Type B pancreatic cell (in vitro differentiated cells): ENCODE measurements at places on chromosomes 1 and 21.

GRCh38 chr1:60173729-60174505 lies 100.3 kb upstream of the C1orf87 start:
- DNase-seq = no peak

GRCh38 chr1:31574749-31575368 lies 1.5 kb upstream of the TINAGL1 start:
- peak; percentile 34 for DNase-seq

GRCh38 chr1:167671727-167672511 lies 41.9 kb downstream of the RCSD1 start:
- DNase-seq = no peak

- DNase-seq = no peak
Observed at GRCh38 chr1:217106231-217106901, 383.1 kb upstream of the ESRRG start.

GRCh38 chr21:36976228-36976861 lies 9.9 kb upstream of the HLCS start:
- DNase-seq = no peak

DNA sequence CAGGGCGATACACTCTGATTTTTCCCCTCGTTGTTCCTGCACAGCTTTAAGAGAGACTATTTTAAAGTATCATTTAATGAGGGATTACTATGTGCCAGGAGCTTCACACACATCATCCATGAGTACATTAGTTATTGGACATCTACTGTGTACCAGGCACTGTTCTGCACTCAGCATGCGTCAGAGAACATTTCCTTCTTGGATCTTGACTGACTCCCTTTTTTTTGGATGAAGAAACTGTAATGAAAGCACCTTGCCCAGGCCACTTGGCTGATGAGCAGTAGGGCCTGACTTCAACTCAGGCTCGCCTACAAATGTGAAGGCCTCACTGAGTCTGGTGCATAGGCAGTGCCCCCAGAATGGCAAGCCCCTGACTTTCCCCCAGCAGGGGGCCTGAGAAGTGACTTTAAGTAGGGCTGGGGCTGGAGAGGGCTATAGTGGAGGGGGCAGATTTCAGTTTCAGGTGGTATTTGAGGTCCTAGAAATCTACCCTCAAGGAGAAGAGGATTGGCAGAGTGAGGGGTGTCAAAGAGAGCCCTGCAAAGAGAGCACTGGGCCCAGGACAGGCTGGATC lies 50.0 kb downstream of the PTPRU start:
- no peak for DNase-seq

DNA sequence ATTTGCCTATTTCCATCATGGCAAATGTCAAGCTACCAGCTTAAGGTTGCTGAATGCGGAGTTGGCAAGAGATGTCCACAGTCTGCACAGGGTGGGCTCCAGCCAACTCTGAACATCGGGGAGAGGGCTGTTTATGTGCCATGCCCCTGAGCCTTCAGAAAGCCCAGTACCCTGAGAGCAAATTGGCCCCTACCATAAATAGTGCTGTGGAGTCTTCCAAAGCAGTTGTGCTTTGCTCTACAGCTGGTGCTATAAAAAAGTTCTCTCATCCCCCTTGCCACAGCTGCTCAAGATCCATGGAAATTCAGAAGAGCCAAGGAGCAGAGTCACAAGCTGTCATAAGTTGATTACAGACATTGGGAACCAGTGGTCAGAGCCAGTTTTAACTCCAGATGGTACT lies 85.6 kb upstream of the CLDN14 start:
- DNase-seq = peak; percentile 32

- DNase-seq = no peak
Observed at GRCh38 chr1:1436630-1437032, 1.1 kb downstream of the VWA1 start.

DNA sequence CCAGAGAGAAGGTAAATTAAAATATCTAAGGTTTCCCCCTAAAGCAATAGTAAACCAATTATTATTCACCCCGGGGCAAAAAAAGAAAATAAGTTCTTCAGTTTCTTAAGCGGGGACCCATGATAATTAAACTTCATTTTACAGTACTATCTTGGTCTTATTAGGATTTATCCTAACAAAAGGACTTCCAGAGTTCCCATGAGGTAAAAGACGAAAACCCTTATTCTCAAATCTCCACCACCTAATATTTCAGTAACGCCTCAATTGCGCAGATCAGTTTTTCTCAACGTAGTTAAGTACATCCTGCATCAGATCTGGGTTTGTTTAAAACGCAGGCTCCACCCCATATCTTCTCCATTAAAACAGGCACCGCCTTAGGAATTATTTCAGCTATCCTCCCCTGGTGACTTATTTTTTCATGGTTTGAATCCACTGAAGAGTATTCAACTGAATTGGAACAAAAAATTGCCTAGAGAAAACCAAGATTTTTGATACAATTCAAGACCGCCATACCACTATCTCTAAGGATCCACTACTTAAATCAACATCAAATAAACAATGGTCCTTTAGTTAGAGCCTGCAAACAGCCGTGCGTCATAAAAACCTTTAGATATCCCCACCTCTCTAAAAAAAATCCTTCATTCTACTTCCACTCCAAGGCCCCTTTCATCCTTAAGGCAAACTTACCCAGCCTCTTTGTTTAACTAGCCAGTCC lies 1.7 kb downstream of the MCL1 start:
- DNase-seq = no peak

DNA sequence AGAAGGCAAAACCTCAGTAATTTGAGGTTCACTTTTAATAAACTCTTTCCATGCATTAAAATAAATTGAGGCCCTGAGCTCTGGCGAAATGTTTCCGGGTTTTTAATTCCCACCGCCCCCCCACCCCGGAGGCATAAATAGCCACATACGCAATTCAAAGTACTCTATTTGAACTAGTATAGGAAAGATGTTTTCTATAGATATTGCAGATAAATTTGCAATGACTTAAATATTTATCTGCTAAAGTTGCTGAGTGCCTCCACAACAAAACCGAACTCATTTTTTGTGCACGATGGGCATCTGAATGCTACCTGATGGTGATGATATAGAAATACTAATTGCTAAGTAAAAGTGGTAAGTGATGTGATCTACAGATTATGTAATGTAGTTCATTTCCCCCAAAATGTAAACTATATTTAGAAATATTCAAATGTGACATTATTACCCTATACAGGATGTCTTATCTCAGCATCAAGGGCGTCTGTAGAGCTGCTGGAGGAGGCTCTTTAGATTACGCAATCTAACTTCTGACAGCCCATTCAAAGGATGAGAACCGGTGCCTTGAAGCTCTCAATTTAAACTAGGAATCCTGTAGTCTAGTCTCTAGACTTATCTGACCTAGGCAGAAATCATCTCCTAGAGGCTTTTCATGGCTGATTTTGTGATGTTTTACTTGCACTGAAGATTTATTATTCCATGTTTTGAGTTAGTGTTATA lies 8.5 kb downstream of the IRF2BP2 start:
- DNase-seq = no peak

DNA sequence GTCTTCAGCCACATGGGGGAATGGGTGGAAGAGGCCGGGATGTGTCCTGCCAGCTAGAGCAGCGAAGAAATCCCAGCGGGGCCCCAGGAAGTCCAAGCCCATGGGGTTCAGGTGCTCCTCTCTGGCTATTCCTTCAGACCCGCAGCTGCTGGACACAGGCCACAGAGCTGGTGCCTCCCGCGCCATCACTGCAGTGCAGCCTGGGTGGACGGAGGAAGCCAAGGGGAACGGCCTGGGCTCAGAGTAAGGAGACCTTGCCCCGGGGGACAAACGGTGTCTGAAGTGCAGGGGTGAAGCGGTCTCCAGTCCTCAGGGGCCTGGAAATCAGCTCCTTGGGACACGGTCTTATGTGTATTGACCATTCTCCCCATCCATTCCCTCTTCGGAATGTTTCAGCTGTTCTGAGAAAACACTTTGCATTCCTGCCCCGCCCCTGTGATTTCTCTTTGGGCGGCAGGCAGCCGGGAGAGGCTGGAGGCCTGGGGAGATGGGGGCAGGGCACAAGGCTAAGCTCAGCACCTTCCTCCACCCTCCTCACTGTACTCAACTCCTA lies 18.4 kb downstream of the MTHFR start:
- no peak for DNase-seq

DNA sequence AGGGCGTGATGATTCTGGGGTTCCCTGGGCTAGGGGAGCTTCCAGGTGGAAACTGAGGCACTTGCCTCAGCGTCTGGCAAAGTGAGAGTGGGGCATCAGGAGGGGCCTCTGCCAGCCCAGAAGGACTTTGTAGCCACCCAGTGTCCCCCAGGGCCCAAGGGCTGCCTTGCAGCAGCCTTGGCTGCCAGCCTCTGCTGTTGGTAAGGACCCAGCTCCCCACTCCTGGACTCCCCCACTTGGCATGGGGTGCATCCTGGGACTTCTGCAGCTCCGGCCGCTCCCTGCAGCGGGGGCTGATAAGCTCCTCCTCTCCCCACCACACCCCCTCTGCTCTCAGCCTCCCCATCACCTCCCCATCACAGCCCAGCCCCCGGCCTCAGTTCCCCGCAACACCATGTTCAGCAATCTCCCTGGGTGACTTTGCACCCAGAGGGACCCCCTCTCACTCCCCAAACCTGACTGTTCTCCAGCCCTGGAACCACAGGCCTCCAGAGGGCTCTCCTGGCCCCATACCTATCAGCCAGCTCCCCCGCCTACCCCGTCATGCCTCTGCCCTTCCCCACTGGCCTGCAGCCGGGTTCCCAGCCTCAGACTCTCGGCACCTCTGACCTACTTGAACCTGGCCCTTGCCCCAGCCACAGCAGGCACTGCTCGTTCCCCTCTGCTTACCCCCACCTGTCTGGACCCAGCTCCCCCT lies 113.0 kb downstream of the CRYAA start:
- DNase-seq = no peak

GRCh38 chr21:19343711-19344110 lies 940.1 kb upstream of the TMPRSS15 start:
- no peak for DNase-seq

DNA sequence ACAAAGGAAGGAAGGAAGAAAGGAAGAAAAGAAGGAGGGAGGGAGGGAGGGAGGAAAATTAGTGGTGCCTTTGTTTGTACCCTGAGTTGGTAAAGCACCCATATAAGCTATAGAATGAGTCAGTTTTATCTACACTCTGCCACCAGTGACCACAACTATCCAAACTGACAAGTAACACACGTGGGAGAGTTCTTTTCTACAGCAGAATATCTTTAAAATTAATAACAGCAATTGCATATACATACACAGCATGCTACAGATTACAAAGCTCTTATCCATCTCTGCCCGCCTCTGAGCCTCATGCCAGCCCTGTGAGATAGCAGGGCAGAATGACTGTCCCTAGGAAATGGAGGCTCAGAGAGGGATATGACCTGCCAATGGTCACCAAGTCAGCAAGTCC lies 20.3 kb downstream of the CDCP2 start:
- no peak for DNase-seq

GRCh38 chr1:57269630-57270225 lies 154.1 kb downstream of the DAB1 start:
- no peak for DNase-seq

DNA sequence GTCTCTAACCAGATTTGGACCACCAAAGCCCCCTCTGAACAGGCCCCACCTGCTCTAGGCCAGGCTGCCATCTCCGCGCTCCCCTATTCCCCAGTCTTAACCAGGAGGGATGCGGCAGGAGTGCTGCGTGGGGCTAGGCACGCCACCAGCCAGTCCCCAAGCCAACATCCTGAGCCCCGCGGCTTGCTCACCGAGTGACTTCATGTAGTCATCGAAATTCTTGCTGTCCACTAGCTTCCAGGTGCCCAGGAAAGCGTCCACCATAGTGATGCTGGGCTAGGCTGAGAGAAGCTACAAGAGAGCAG lies 173 bp downstream of the FABP3 start:
- DNase-seq = no peak

- DNase-seq = no peak
Observed at GRCh38 chr1:223083831-223084230, 59.2 kb downstream of the TLR5 start.

DNA sequence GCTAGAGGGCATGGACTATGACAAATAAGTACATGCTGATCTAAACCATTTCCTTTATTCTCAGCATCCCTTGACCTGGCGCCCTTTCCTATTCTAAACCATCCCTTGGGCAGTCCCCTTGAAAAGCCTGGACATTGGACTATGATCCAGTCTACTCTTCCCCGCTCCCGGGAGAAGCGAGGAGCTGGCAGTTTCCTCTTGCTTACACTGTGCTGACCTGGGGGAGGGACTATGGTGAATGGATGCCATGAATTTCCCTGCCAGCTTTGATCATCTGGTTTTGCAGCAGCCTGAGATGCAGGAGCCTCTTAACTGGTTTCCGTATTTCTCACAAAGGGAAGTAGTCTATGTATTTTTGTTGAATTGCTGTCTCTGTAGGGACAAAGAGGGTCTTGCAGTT lies 121.7 kb downstream of the KIF26B start:
- no peak for DNase-seq

GRCh38 chr1:17239420-17239819 lies 9.5 kb upstream of the PADI3 start:
- no peak for DNase-seq

DNA sequence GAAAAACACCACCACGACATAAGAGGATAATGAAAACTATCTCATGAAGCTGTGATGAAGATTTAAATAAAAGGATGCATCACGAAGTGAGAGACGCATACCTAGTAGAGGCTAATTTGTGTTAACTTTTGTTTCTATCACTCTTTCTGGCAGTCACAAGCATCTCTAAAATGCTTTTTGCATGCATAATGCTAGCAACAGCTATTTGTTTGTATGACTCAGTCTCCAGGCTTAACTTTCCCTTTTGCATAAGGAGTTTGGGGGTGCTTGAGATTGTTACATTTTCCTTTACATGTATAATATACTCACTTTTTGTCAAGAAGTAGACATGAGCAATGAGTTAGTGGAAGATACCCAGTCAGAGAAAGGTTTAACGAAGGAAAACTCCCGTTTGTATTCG lies 385.4 kb downstream of the DISC1 start:
- DNase-seq = no peak

GRCh38 chr1:10726355-10726754 lies 70.1 kb downstream of the CASZ1 start:
- no peak for DNase-seq

- DNase-seq = no peak
Observed at GRCh38 chr1:235450433-235450832, 53.8 kb downstream of the B3GALNT2 start.

- DNase-seq = peak; percentile 74
Observed at GRCh38 chr1:13699936-13700520, at the start of gene PRDM2. TSS of gene PRDM2 (plus strand) at chr1:13700188. CDS start at chr1:13715606, 15,418 bp downstream.

DNA sequence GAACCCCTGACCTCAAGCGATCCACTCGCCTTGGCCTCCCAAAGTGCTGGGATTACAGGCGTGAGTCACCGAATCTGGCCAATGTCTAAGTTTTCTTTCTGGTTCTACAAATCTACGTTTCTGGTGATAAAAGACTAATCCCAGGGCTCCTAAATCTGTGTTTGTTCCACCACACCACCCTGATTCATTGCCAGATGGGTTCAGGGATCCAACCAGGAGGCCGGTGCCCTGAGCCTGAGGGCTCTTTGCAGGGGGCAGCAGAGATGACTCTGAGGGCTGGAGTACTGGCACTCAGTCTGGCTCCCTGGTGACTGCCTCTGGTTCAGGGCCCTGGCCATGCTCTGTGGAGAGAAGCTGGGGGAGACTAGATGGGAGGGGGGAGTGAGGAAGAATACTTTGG lies 10.5 kb upstream of the OPRD1 start:
- DNase-seq = no peak
